ENCODE measurements at places on chromosomes 3 and 15.
A peak's percentile ranks its signal among the peaks of the same experiment; 100 is the strongest.

DNA sequence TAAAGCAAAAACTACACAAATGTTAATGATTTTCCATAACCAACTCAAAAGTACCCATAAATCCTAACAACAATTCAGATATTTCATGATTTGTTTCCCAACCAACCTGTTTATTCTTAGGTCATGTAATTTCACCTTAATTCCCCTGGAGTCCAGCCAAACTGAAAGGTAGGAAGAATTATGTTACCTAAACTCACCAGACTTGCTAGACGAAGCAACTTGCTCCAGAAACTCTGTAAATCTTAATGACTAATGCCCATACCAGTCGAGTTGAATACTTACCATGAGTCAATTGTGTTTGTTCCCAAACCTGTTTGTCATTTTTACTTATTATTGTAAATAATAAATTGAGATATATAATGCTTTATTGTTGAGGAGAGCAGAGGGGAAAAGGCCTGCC is 1030.0 kb downstream of the TBL1XR1 start:
- DNase-seq, result no peak

DNA sequence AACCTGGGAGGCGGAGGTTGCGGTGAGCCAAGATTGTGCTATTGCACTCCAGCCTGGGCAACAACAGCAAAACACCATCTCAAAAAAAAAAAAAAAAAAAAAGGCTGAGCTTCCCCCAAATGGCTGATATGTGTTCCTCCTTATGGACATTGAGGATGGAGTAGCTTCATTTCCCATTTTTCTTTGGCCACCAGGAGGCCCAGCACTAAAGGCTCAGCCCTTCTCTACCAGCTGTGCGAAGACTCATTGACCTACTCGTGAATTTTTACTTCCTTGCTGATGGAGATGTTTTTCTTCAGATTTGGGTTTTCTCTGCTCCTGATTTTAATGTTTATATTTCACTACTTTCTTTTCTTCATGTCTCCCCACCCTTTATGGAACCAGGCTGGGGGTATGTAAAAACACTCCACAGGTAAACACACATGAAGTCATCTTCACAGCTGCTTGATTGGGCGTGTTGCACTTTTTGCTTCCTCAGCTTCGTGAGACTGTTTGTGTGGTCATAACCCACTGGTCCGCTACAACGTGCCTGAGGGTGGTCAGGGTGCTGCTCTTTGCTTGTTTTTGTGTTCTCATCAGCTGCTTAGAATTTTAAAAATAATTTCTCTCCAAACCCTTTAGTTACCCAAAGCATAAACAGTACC is 13.5 kb downstream of the SEMA4B start:
- DNase-seq, result no peak

DNA sequence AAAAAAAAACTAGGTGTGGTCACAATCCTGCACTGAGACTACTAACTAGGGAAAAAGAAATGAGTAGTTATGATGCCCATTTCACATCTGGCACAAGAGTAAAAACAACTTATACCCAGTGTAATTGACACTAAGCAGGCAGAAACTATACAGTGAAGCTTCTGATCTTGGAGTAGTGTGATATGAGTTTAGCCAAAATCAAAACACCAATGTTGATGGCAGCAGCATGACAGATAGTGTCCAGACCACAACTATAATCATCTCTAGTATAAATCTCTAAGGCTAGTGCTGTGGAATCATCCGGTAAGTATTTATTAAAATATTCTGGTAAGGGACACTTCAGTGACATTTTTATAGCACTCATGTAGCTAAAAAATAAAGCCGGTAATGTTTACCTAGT is 108.5 kb upstream of the EPHA6 start:
- DNase-seq, result no peak

- no peak for DNase-seq
Measured at GRCh38 chr3:158709666-158710083, 22.6 kb downstream of the RARRES1 start.

DNA sequence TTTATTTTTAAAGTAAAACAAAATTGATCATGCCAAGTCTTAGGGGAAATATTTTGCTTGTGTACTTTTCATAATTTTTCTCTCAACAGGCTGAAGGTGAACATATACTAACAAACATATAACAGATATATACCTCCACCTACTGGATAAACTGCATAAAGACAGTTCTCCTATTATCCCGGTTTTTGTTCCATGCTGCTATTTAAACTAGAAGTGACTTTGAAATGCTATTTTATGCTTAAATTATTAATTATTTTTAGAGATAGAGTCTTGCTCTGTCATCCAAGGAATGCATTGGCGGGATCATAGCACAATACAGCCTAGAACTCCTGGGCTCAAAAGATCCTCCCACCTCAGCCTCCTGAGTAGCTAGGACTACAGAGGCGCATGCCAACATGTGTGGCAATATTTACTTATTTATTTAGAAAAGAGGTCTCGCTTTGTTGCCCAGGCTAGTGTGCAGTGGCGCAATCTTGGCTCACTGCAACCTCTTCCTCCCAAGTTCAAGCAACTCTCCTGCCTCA is 49.8 kb downstream of the ST3GAL6 start:
- DNase-seq, result no peak

GRCh38 chr15:75362642-75363249 is 5.7 kb downstream of the MAN2C1 start:
- DNase-seq, result no peak

- DNase-seq, result no peak
Measured at GRCh38 chr15:86115145-86115801, 35.6 kb downstream of the AGBL1 start.

DNA sequence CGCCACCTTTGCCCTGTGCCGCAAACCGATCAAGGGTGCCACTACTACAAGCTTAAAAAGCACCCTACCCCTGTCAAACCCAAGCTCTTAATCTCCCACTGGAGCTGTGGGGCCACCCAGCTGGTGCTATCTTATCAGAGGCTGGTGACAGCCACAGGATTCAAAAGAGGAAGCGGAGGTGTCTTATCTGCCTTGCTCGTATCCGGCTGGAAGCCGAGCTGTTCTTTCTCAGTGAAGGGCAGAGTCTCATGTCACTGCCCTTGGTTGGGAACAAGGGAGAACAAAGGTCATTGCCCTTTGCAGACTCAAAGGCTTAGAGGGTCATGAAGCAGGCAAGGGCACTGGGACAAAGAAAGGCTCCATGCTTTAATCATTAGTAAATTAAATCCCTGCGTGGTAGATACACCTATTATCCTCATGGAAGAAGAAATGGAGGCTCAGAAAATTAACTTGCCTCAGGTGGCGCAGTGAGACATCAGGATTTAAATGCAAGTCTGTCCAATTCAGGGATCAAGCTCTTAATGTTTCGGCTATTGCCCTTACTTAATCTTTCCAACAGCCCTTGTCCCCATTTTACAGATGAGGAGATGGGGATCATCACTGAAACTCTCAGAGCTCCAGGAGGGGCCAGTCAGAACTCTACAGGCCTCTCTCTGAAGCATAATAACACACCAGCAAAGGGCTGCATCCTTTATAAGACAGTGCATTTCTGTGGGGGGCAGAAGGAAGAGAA is 360.0 kb upstream of the PROK2 start:
- DNase-seq, result no peak

GRCh38 chr15:72781631-72782030 is 1.9 kb downstream of the ADPGK start:
- DNase-seq, result no peak

DNA sequence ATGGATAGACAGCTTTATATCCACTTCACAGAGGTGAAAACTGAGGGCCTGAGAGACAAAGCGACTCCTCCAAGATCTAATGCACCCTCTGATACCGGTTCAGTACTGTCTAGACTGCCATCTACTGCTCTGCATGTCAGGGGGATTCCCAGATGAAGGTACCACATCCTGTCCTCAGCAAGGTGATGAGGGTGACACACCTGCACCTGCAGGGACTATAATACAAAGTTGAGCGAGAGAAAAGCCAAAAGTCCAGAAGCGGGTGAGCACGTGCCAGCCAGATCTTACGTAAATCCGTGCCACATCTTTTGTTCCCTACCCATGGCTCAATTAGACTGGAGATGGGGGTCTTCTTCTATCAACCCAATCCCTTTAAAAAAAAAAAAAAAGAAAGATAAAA is 32.4 kb upstream of the HES1 start:
- no peak for DNase-seq

DNA sequence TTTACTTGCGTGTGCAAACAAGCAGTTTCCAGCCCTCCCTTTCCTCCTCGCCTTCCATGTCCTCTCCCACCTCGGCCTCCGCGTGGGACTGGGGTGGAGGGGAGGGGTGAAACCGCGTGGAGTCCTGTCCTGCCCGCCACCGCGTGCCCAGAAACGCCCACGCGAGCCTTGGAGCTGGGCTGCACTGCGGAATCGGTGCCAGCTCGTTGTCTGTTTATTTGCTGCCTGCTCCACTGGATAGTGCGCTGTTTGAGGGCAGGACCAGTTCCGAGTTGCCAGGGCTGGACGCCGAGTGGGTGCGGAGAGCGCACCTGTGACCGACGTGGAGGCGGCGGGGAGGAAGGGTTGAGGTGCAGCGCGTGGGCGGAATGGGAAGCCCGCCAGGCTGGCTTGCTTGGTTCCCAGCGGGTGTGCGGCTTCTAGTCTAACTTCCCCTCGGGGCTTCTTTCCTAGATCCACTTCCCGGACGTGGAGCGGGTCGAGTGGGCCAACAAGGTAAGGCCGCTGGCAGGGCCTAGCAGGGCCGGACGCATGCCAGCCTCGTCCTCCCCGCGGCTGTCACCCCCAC is 17.3 kb downstream of the ESYT3 start:
- no peak for DNase-seq

DNA sequence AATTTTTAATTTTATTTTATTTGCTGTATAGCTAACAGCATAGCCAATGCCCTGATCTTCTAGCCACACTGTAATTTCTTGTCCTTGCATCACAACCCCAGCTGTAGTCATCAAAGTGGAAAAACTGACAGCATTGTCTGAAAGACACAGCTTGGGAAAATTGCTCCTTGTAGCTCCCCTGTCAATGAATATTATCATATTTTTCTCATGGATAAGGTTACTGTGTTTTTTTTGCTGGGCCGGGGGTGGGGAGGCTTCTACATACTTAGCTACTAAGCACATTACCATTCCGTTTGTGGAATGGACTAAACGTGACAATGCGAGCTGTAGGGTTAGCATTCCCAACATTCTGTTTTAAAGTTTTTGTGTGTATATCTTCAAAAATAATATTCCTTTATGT is 381.3 kb downstream of the TIGIT start:
- DNase-seq, result no peak

DNA sequence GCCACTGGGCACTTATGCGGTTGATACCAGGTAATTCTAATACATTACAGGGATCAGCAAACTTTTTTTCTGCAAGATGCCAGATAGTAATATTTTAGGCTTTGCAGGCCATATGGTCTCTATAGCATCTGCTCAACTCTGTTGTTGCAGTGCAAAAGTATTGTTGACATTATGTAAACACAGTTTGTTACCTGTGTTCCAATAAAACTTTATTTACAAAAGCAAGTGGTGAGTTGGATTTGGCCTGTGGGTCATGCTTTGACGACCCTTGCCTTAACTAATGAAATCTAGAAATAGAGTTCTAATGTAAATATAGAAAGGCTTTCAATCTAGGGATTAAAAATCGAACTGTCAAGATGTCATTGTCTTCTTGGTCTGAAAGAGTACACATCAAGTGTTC is 44.4 kb downstream of the PIK3CA start:
- DNase-seq, result no peak

DNA sequence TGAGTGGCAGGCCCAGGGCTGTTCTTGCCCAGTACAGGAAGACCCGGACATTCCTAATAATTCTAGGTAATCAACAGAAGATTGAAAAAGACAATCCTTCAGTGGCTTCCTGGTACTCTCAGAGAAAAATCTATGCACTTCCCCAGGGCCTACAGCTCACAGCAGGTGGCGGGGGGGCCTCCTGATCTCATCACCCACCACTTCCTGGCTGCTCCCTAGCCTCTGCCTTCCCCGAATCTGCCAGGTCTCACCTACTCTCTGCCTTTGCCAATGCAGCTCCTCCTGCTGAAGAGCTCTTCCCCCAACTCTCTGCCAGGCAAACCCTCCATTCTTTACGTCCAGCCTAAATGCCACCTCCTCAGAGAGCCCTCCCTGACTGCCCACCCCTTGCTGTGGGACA is 37.5 kb downstream of the EHD4 start:
- no peak for DNase-seq

- no peak for DNase-seq
Measured at GRCh38 chr3:150544041-150544440, 2.3 kb downstream of the SERP1 start.

DNA sequence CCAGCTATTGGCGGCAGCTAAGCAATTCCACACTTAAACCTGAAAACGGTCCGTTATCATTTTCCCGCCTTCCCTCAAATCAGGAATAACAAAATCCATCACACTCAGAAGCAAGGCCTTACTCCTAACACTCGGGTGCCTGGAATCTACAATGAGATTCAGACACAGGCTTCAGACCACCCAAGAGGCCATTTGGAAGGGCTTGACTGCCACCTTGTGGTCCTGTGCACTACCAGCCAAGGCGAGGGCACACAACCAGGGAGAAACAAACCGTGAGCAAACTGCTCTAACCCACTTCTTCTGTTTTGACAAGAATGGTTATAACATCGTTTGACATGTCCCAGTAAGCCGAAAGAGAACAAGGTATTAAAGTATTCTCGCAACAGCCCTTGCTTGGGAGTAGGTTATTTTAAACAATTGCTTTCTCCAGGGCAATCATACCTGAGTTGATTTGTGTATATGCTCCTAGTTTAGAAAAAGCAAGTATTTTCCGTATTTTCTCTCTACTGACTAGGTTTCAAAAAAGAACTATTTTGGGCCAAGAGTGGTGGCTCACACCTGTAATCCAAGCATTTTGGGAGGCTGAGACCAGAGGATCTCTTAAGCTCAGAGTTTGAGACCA is 40.1 kb upstream of the TAFA4 start:
- peak; percentile 16 for DNase-seq

DNA sequence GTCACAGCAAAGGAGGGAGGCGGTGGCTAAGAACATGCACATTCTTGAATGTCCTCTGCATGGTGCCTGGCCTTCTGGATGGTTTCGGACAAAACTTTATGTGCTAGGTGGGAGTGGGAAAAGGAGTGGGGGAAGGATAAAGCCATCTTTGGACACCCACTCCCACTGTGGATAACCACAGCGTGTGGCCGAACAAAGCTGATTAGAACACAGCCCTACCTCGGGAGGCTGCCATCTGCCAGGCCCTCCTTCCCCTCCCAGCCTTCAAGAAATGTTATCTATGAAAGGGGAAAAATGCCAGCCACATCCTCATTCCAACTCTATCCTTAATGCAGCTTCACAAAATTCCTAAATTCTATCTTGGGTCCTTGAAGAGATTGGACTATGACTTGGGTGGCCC is 18.8 kb downstream of the AMOTL2 start:
- no peak for DNase-seq

DNA sequence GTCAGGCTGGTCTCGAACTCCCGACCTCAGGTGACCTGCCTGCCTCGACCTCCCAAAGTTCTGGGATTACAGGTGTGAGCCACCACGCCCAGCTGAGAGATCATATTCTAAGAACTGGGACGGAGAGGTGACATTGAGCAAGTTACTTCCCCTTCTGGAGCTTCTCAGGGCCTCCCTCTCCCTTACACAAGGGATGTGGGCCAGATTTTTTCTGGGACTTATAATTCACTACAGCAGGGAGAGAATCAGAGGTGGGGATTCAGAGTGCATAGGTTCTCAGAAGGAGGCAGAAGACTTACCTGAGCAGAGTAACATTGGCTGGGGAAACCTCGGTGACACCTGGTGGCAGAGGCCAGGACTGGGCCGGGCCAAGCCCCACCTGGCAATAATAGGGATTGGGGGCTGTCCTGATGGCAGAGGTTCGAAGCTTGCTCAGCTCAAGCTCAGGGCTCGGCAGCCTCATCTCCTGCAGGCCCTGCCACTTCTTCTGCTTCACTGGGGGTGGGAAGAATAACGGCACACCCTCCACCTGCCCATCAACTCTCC is 6.8 kb downstream of the LTK start:
- no peak for DNase-seq
